ENCODE measurements at places on chromosomes 7 and 10. TPM values are rescaled to one million over a fixed set of nuclear protein-coding genes. Genes with fewer than 3 reads are reported as not detected.

The CFAP58 gene
- 0.30 TPM for total RNA-seq

The OPN1SW gene
- not detected for total RNA-seq

The OR2A1 gene
- under 0.01 TPM for total RNA-seq

The CABCOCO1 gene
- total RNA-seq, result 0.18 TPM

The HHEX gene
- total RNA-seq, result 2.0 TPM

The CNTNAP2 gene
- 3.6 TPM for total RNA-seq

The INHBA gene
- 257 TPM for total RNA-seq

The PDE6C gene
- not detected for total RNA-seq

The TRRAP gene
- total RNA-seq, result 18.7 TPM

The EPHB6 gene
- total RNA-seq, result 2.6 TPM

The CALN1 gene
- total RNA-seq, result under 0.01 TPM

The PDE1C gene
- total RNA-seq, result 0.74 TPM

The LRRC4 gene
- not detected for total RNA-seq

The HTRA1 gene
- 227 TPM for total RNA-seq

The VCL gene
- 265 TPM for total RNA-seq

The PKD1L1 gene
- total RNA-seq, result under 0.01 TPM

The RBP3 gene
- total RNA-seq, result not detected

The AZGP1 gene
- total RNA-seq, result 0.32 TPM

The DNAAF5 gene
- total RNA-seq, result 24.6 TPM

Data from smooth muscle cell of the umbilical artery (primary cell).